Midbrain (tissue), 1 donor: ENCODE measurements at places on chromosomes 1 and 21.

DNA sequence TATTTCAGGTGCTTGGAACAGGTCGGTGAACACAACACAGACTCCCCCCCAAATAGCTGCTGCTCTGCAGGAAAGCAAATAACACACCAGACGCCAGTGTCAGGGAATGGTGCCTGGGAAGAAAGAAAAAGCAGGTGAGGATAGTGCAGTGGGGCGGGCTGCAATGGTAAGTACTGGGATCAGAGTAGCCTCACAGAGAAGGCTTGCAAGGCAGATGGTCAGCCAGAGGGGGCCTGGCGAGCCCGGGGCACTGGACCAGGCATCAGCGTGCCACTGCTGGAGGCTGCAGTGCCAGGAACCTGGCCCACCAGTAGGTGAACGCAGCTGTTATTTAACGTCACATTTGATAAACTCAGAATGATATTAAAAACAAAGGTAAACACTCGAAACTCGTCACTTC, 60.0 kb downstream of the POFUT2 start:
- no peak for DNase-seq

- no peak for DNase-seq
Measured at GRCh38 chr1:181664543-181664942, 181.2 kb downstream of the CACNA1E start.

GRCh38 chr1:101089613-101090338, 64.2 kb upstream of the DPH5 start:
- DNase-seq = no peak

GRCh38 chr1:229034342-229034741, 236.6 kb upstream of the RAB4A start:
- no peak for DNase-seq

- DNase-seq = peak; percentile 40
Measured at GRCh38 chr1:20574686-20575540, 14.0 kb upstream of the CDA start.

- DNase-seq = no peak
Measured at GRCh38 chr1:234871039-234871709, 257.5 kb downstream of the TOMM20 start.

DNA sequence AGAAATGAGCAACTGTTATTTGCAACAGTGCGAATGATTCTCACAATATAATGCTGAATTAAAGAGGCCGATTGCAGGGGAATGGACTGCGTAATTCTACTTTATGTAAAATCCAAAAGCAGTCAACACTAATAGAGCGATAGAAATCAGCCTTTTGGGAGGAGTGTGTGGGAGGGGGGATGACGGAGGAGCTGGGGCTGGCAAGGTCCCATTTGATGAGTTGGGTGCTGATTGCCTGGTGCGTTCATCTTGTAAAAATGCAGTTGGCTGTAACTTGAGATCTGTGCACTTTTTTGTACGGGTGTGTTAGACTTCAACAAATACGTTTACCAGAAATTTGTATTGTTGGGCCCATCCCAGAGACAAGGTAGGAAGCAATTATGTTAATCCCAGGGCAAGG, 20.7 kb downstream of the TNFRSF8 start:
- no peak for DNase-seq

DNA sequence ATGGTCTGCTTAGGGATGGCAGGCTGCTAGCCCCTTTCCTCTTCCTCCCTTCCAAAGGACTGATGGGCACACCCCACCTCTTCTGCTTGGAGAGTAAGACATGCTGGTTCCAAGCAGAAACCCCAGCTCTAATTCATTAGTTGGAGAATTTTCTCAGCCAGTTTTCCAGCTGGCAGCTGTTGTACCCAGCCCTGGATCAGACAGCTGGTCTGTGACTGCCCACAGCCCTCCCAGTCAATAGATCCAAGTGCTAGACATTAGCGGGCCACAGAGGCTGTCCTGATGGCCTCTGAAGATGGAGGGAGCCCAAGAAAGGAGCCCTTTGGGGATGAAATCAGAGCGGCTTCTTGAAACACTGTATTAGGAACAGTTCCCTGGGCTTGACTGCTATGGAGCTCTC, 35.8 kb downstream of the ACOT11 start:
- peak; percentile 43 for DNase-seq

- DNase-seq = no peak
Measured at GRCh38 chr1:80882553-80882952, 918.2 kb upstream of the ADGRL2 start.

DNA sequence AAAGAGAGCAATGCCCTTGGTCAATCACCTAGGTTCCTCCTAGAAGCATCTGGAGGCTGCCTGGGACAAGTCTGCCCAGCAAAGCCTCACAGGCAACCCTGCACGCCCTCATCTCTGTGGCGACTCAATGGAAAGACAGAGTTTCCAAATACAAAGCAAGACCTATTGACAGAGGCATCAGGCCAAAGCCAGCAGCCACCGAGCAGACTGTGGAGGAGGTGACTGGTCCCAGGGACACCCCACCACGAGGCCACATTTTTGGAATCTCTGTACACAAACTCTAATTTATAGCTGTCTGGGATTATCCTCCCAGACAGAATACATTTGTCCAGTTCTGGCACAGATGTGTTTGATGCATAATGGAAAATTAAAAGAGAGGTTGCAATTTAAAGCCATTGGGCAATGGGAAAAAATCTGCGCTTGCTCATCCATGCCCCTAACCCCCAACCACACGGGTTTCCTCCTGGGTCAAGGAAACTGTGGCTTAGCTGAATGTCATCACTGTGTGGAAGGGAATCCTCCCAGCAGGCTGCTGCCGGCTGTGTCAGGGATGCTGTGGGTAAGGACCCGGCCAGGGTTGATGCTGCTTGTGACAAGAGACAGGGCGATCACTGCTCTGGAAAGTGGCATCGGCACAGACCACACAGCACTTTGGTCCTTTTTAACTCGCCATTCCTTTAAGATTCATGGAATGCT, 14.3 kb downstream of the TSPAN2 start:
- no peak for DNase-seq

DNA sequence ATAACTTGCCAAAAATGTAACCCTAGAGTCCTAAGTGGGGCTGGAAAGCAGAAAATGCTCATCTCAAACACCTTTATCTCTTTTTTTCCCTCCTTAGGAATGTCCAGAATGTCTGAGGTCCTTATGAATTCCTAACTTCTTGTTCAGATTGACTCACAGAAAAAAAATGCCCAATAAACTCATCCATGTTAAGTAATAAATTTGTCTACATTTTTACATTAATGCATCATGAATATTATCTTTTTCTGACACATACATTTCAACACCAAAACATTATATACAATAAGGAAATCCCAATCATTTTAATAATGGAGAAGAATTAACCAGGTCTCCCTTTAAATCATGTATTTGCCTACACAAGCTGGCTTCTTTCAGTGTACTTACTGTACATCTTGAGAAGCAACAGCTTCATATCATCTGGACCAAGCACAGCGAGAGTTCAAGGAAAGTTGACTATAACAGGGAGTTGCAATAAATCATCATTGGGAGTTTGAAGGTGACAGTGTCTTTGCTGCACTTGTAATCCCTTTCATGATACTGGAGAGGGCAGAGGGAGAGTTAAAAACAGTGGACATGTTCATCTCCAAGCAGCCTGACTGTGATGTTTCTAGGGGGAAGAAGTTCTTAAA, 565.2 kb downstream of the LTN1 start:
- DNase-seq = no peak

GRCh38 chr1:84538599-84538998, 32.2 kb upstream of the GNG5 start:
- no peak for DNase-seq

DNA sequence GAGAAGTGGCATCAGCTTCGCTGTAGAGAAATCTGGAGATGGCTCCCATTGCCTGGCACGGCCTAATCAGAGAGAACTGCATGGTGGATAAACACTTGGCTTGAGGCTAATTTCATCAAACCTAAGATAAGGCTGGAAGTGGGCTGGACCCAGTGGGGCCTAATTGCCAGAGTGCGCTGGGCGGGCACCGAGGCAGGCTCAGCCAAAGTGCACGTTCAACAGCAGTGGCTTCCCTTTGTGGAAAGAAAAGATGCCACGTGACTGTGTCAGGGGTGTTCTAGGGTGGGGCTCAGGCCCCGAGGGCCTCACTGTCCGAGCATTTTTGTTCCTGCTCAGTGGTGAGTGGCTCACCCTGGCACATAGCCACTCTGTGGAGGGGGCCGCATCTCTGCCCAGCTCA, 5.8 kb downstream of the PLCH2 start:
- DNase-seq = no peak

DNA sequence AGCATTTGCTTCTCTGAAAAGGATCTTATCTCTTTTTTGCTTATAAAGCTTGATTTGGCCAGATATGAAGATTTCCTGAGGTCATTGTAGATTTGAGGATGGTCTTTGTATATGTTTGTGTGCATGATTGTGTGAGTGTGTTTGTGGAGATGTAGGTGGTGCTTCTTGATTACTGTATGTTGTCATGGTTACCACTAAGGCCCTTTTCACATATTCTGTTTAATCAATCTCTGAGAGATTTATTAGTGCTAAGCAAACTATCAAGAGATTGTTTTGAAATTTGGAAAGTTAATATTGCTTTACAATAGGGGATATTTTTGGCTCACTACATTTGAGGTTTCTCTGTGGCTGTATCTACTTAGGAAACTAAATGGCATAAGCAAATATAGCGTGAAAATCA, 191.7 kb downstream of the S1PR1 start:
- no peak for DNase-seq

GRCh38 chr1:245441689-245442088, 286.9 kb downstream of the KIF26B start:
- DNase-seq = no peak

GRCh38 chr21:28745131-28746016, 247.3 kb downstream of the LTN1 start:
- peak; percentile 83 for DNase-seq

DNA sequence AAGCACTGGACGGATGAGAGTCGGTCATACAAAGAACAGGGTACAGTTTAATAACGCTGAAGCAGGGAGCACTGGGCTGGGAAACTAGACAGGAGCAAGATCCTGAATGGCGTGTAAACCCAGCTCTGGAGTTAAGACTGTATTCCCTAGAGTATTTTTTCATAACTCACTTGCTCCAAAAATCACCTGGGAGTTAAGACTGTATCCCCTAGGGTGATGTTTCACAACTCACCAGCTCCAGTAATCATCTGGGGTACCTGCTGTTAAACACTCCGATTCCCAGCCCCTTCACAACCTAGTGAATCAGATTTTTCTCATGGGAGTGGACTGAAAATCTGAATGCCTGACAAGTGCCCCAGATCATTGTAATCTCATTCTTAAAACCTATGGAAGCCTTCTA, 123.2 kb downstream of the MAB21L3 start:
- no peak for DNase-seq

DNA sequence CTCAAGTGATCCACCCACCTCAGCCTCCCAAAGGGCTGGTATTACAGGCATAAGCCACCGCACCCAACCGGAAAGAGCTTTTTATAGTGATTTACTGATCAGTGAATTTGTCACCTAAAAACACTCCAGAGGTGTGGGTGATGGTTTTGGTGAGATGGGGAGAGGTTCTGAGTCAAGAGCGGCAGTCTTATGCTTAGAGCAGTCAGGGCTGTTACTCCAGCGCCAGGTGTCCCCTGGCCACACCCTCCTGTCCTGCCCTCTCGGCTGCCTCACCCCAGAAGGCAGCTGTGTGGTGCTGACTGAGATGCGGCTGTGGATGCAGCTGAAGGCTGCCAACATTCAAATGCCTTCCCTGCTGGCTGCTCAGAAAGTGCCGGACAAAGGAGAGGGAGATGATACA, 94.5 kb upstream of the LPGAT1 start:
- no peak for DNase-seq

- DNase-seq = no peak
Measured at GRCh38 chr21:43637530-43638158, 21.6 kb downstream of the HSF2BP start.

- no peak for DNase-seq
Measured at GRCh38 chr1:110173466-110174105, 23.3 kb downstream of the SLC6A17 start.

GRCh38 chr1:180360333-180361075, 130.4 kb downstream of the LHX4 start:
- no peak for DNase-seq

- peak; percentile 79 for DNase-seq
Measured at GRCh38 chr1:28091043-28091781, 2.8 kb upstream of the EYA3 start.

DNA sequence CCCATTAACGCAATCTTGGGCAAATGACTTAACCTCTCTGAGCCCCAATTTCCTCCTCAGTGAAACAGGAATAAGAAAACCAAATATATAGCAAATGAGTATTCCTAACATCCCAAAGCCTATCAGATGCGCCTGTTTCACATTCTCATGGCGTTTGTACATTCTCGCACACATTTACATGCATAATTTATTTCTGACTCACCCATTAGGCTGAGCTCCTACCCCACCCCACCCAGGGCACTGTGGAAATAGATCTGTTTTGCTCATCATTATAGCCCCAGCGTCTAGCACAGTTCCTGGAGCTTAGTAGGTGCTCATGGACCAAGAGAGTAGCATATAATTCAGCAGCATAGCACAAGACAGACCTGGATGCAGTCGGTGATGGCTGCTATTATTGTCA, 146.1 kb upstream of the VANGL1 start:
- no peak for DNase-seq

GRCh38 chr1:179080866-179081686, 794 bp upstream of the TOR3A start:
- DNase-seq = no peak

DNA sequence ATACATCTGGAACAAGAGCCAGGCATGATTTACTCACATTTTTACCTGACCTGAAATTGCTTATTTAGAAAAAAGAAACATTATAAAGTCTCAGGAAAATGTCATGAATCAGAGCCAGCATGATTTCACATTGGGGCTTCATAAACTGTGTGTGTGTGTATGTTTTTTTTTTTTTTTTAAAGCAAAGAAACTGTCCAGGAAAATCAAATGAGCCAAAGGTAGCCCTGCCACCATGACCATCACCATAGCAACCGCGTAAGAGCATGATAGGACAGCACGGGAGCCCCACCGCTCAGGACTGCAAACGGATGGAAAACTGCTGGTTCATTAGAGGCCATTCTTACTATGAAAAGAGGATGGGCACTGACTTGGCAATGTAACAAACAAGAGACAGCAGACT, 139.2 kb downstream of the NTMT2 start:
- no peak for DNase-seq

DNA sequence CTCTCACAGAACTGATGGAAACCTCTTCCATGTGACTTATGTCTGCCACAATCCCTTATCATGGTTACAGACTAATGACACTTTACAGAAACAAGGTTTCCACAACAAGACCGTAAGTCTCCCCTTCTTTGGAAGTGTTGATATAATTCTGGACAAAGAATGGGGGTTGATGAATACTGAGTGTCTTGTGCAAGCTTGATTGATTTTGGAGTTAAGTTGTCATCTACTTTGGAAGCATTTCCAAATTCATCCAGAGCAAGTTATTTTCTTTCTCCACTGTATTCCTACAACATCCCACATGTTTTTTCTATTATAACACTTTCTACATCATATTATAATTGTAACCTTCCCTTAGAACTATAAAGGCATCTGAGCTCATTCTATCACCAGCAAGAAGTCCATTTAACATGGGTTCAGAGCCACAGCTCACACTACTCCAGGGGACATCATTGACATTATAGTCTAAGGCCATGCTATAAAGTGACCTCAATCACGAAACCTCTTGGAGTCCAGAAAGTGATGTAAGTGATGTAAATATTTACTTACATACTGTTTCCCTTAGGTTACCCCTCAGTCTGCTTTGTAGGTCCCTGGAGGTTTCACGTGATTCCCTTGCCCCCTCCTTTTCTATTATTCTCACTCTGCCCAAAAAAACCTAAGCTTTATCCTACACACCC, 125.7 kb upstream of the PBX1 start:
- DNase-seq = no peak
